ENCODE measurements at places on chromosomes 1 and 21.

- DNase-seq = no peak
These were observed 58.1 kb downstream of the PRKACB start for GRCh38 chr1:84202126-84202525.

GRCh38 chr1:4587721-4588120 lies 66.7 kb upstream of the AJAP1 start:
- DNase-seq = no peak

DNA sequence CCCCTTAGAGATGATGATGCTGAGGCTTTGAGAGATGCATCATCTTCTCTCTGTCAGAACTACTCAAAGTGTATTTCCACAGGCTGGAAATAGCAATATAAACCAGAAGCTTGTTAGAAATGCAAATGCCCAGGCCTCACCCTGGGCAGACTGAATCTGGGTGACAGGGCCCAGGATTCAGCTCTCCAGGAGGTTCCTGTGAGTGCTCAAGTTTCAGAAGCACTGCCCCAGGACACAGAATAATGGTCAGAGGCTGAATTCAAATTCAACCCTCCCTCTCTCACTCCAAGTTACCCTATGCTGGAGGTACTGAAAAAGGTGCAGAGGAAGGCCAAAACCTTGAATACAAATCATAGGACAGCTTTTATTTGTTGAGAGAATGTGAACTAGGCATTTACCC lies 98.5 kb upstream of the NGF start:
- no peak for DNase-seq

DNA sequence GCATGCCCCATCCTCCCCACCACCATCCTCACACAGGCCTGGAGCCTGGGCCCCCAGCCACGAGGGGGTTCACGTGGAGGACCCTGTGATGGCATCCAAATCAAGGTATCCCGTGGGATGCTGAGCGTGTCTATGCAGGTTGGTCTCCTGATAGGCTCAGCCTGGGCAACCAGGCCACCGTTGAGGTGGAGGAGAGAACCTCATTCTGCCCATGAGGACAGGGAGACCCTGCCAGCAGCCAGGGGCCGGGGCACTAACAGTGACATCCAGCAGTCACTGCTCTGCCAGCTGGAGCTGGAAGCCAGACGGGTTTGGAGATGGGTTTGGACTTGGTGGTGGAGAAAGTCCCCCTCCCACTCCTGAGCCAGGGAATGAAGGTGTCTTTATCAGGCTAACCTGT lies 582.8 kb downstream of the MATN1 start:
- DNase-seq = no peak

GRCh38 chr1:35555601-35556477 lies 1.4 kb downstream of the KIAA0319L start:
- DNase-seq = no peak

DNA sequence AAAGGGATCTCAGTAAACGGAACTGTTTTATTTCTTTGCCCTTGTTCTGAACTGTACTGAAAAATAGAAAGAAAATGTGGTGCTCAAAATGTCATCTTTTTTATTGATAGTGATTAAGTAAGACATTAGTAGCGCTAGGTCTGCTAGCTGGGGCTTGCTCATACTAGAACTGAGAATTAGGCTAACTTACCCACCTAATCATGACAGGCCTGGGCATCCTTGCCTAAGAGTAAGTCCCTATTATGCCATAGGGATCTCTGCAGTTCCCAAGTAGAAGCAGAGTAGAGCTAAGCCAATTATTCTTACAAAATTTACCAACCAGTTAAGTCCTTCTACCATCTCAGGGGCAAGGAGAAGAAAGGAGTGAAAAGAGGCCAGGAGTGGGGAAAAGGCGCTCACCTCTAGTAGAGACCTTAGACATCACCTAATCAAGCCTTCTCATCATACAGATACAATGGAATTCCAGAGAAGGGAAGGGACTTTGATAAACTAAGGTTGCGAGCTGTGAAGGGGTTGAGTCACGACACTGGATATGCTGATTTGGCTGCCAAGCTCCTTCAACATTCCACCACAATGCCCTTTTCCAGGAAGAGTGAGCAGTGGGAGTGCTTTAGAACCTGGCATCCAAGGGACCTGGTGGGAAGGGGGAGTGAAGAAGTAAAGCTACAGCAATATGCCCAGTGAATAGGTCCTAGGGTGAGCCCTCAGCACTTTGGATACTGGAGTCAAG lies 27.7 kb upstream of the RPTN start:
- no peak for DNase-seq

- no peak for DNase-seq
These were observed 118.8 kb downstream of the PTBP2 start for GRCh38 chr1:96840396-96840795.

DNA sequence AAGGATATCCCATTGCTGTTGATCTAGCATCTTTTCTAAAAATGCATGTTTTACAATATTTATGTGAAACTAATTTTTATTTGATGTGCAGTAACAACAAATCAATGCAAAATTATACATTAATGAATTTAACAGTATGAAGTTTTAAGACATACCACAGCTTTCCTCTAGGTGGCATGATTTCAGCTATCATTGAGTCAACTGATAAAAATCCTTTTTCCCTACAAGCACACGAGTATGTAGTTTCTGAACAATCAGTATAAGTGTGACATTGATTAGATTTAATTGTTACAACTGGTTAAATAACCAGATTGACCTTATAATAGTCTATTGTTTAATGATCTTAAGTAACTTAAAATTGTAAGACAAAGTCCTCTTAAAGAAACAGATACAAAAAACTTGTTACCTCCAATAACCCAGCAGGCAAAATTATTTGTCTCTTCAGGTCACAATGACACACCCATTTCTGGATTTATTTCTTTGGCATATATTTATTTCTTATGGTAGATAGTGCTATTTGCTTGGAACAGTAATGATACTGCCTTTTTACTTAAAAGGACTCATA lies 5.8 kb upstream of the TGFB2 start:
- DNase-seq = no peak

- DNase-seq = no peak
These were observed 11.3 kb upstream of the MFSD2A start for GRCh38 chr1:39943471-39944290.

DNA sequence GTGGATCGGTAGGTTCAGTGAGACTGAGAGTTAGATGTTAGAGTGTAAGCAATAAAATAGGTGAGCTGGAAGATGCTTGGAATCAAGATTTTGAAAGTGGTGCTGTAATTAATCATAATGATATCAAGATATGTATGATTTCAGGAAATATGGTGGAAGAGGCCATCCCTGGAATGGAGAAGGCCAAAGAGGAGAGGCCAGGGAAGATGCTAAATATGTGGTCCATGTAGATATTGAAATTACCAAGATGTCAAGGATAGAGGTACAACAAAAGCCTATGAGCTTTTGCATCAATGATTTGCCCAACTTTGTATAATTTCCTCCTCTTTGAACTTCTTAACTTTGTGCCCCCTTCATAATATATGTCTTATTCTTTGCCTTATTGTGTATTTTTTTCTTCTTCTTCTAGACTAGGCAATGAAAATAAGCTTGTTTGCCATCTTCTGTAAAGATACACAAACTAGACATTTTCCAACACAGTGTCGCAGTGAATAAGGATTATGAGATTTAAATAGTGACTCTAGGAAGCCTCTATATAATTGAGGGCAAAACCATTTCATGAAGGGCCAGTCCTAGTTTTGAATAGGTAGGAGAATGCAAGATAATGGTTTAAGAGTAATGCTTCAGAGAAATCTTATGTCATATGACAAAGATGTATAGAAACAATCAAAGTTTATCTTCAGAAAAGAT lies 8.9 kb downstream of the PTGS2 start:
- DNase-seq = no peak

GRCh38 chr1:219537223-219537631 lies 75.7 kb downstream of the ZC3H11B start:
- no peak for DNase-seq

GRCh38 chr1:212558693-212559480 lies 49.7 kb upstream of the ATF3 start:
- peak; percentile 79 for DNase-seq

DNA sequence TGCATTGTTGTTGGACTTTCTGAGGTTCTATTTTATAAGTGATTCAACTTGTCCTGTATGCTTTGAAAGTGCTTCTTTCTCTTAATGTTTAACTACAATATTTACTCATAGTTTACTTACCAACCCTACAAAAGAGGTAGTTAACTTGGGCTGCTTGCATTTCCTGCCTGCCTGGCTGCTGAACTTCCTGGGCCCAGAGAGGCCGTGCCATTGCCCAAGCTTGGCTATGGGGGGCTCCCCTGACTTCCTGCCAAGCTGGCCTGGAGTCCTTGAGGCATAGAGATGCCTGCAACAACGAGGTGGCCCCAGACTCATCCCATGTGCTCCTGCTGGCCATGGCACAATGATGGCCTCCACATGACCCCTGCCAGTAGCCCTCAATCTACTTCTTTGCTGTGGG lies 361.6 kb upstream of the PLD5 start:
- no peak for DNase-seq

GRCh38 chr1:192802406-192802805 lies 6.4 kb upstream of the RGS2 start:
- no peak for DNase-seq
